ENCODE measurements at places on chromosomes 4 and X. TPM values are rescaled to one million over a fixed set of nuclear protein-coding genes. Genes with fewer than 3 reads are reported as not detected.

- H3K27me3 ChIP-seq, result no peaks in the 10 kb centered on the region
- DNase-seq, result no peak
- no peak overlapping the region for H3K4me3 ChIP-seq
- H3K4me1 ChIP-seq, result peaks cover 12% of the 10 kb centered on the region
Observed at GRCh38 chr4:42579903-42580302, 77.0 kb downstream of the ATP8A1 start.

DNA sequence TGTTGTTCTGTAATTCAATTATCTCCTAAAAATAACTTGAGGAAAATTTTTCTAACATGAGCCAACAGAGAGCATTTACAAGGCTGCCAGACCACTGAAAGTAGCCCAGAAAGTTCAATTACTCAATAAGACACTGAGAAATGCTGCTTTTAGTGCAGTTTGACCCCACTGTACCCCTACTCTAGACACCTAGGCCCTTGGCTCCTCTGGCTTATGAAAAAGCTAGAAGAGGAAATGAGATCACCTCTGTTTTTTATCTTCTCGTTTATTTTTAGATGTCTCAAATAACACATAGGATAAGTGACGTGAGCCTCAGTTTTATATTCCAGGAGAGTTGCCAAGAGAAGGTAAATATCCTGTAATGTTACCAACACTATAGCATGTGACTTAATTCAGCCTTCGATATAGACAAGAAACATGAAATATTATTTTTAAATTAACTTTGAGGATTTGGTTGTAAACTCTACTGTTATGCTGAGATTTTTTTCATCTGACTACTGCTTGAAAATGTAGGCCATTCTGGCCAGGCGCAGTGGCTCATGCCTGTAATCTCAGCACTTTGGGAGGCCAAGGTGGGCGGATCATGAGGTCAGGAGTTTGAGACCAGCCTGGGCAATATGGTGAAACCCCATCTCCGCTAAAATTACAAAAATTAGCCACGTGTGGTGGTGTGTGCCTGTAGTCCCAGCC is 24.4 kb downstream of the TNIP3 start:
- no peak for DNase-seq
- no peaks in the 10 kb centered on the region for H3K27me3 ChIP-seq
- H3K27ac ChIP-seq, result peak overlapping the region; percentile 67

MAD2L1 gene
- total RNA-seq, result 75.4 TPM

DNA sequence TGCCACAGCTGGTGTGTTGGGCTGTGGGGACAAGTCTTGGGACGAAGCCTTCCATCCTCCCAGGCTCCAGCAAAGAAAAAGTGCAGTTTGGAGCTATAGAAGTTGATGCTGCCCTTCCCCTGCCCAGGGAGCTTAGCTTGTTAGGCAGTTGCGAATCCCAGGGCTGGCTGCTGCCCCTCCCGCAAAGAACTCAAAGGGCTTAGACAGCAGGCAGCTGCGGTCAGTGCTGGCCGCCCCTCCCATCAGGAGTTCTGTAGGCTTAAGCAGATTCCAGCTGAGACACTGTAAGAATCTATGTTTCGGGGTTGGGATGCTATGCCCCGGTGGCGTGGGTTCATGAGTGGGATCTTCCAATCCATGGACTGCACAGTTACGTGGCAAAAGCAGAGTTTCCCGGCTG is 956.7 kb downstream of the GLUD2 start:
- H3K36me3 ChIP-seq, result no peaks in the 10 kb centered on the region
- no peaks in the 10 kb centered on the region for H3K4me1 ChIP-seq
- DNase-seq, result no peak
- H3K27ac ChIP-seq, result no peak overlapping the region
- H3K27me3 ChIP-seq, result no peaks in the 10 kb centered on the region

DNA sequence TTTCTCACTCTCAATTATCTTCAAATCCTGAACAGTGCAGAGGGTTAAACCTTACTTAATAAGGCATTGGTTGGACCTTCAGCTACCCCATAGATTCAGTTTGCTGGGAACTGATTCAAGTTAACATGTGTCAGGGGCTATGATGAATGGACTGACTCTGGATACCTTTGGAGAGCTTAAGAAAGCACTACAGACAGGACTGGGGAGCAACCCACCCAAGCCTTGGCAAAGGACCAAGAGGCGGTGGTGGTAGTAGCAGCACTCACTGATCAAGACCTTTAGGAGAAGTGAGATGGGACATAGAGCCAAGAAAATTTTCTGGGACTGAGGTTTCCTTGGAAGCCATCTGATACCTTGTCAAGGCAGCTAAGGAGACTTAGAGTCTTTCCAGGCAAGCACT is 43.0 kb upstream of the TAPT1 start:
- DNase-seq, result no peak
- H3K27me3 ChIP-seq, result peaks cover 4% of the 10 kb centered on the region
- peaks cover 2% of the 10 kb centered on the region for H3K4me1 ChIP-seq
- no peak overlapping the region for H3K4me3 ChIP-seq
- no peaks in the 10 kb centered on the region for H3K36me3 ChIP-seq

GRCh38 chr4:120922381-120923206 is at the start of gene PRDM5:
Gene PRDM5 (minus strand): TSS chr4:120922726. CDS start chr4:120922608, 118 bp downstream.
- peaks cover 49% of the 10 kb centered on the region for H3K27me3 ChIP-seq
- peak; percentile 42 for DNase-seq
- H3K36me3 ChIP-seq, result no peaks in the 10 kb centered on the region
- peak within 1 kb of the TSS; percentile 88 for H3K4me3 ChIP-seq

DNA sequence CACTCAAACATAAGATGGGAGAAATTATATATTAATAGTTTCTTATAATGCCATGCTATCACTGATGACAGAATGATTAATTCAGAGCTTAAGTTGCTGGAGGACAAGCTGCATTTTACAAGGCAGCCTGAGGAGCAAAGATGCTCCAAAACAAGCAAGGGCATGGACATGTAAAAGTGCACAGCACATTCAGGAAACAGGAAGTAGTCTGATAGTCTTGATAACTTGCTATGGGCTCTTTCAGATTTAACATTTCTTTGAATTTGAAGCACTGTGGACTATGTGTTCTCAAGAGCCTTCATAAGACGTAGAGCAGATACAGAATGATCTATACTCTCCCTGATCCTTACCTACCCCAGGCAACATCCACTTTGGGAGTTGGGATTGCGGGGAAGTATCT is 50.0 kb downstream of the AMMECR1 start:
- H3K4me3 ChIP-seq, result no peak overlapping the region
- DNase-seq, result no peak
- H3K27ac ChIP-seq, result no peak overlapping the region
- H3K4me1 ChIP-seq, result peaks cover 16% of the 10 kb centered on the region
- H3K27me3 ChIP-seq, result no peaks in the 10 kb centered on the region

MAPK10 gene
- not detected for total RNA-seq

CXCL6 gene
- total RNA-seq, result not detected
